ENCODE measurements at places on chromosomes 12 and 14.

DNA sequence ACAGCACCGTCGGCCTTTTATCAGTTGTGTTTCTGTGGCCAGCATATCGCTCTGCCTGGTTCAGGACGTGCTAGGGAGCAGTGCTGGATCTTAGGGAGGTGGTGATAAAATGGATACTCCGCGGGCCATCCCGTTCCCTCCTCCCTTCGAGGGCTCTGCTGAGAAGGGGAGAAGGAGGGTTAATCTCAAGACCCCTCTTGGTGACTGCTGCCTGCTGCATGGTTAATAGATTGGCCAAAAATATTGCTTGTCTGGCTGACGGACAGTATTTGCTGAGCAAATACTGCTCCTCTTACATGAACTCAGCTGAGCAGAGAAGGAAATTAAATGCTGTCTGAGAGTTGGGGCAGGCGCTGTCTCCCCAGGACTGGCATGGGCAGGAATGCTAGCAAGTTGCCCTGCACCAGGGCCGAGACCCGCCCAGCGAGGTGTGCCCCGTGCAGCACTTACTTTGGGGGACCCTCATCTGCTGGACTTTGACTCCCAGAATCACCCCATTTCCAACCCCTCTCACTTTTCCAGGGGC is 1.2 kb downstream of the FBRSL1 start:
- DNase-seq = no peak

GRCh38 chr12:121190523-121191031 is 19.4 kb upstream of the P2RX4 start:
- no peak for DNase-seq

DNA sequence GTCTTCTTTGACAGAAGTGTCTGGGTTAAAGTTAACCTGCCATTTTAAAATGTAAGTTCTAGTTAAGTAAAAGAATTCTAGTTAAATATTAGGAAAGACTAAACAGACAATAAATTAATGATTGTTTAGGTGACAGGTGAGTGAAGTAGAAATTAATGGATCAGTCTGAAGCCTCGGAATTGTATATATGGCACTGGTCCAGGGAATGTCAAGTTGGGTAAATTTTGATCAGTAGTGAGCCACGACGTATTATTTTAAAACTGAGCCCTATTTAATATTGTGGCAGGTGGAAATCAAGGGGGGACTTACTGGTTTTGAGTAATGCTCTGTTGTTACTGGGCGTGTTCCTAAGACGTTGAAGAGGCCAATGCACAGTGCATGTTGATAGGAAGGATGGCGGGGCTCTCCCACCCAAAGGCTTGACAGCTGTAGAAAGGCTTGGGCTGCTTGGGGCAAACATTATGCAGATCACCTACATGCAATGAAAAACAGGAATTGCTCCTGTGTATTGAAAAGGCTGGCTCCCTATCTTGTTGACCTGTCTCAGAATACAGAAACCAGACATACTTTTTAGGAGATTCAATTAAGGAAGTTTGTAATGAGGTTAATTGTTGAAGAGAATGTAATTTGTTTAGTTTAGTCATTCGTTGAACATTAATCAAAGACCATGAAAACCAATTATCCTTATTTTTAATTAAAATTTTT is 5.9 kb upstream of the PPFIBP1 start:
- DNase-seq = no peak

DNA sequence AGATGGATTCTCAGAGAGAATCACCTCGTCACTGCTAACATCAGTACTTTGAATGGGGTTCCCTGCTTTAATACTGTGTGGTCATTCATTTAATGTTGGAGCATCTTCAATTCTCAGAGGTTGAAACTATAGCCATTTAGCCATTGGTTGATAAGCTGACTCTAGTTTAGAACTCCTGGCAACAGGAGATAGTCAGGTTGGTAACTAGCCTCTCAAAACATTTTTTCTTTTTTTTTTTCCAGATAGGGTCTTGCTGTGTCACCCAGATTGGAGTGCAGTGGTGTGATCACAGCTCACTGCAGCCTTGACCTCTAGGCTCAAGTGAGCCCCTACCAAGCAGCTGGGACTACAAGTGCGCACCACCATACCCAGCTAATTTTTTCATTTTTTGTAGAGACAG is 3.5 kb upstream of the NCKAP5L start:
- DNase-seq = no peak

DNA sequence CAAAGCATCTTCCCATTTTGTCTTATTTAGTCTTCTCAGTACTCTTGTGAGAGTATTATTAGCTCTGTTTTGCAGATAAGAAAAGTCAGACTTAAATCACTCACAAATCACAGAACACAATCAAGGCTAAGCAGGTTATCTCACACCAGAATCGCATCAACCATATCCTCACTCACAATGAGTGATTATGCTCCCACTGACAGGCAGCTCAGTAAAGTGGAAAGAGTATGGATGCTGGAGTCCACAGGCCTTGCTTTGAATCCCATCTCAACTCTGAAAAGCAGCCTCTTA is 43.1 kb downstream of the TTC7B start:
- no peak for DNase-seq

GRCh38 chr14:72925815-72926291 is 411 bp upstream of the DCAF4 start:
- no peak for DNase-seq

- DNase-seq = no peak
Measured at GRCh38 chr14:27278341-27278740, 680.5 kb upstream of the NOVA1 start.

Data from Jurkat, Clone E6-1 (cell line).